ENCODE measurements at places on chromosomes 4 and X.

- no peak for DNase-seq
Measured at GRCh38 chr4:101028886-101029285, 318.4 kb downstream of the PPP3CA start.

DNA sequence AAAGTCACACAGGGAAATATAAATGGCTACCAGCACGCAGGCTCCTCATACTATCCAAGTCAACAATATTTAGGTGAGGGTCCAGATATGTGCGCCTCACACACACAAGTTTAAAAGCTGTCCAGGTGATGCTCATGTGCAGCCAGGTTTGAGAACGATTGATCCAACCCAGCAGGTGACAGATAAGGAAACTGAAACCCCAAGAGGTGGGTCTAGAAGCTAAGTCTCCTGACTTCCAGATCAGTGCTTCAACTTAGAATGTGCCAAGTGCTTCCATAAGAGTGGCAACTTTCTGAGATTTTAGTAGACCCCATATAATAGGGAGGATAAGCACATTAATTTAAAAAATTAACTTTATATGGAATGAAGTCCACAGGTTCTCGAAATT is 54.4 kb upstream of the NAP1L5 start:
- DNase-seq = no peak

- DNase-seq = no peak
Measured at GRCh38 chr4:21202959-21203358, 502.7 kb downstream of the PACRGL start.

DNA sequence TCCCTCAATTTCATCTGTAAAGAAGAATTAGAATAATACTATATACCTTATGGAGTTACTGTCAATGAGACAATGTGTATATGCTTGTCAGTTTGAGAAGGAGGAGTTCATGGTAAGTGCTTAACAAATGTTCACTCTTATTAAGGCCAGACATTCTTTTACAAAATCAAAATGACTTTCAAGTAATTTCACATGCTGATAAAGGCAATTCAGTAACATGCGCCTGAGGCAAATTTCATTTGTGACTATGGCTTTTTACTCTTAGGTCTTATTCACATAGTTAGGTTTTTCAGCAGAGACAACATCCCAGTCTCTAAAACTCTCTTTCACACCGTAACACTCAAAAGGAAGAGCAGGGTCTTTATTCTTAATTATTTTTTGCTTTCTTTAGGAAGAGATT is 174.4 kb downstream of the CAMK2D start:
- DNase-seq = no peak

DNA sequence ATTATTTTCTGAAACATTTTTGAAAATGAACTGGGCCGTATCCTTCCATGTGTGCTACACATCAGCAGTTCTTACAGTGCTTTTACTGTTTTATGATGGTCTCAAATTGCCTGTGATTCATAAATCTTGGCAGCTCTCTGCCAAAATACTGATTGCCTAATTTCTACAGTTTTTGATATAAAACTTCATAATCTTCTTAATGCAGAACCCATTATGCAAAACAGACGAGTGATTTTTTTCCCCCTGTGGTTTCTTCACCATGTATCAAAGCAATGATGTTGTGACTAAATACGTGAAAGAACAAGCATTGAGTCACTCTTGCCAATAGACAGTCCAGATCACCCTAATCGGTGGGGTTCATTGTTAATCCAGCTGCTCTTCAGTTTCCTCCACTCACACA is 156.4 kb upstream of the WDR1 start:
- DNase-seq = no peak

GRCh38 chr4:5912614-5913019 is 19.7 kb upstream of the CRMP1 start:
- peak; percentile 39 for DNase-seq

DNA sequence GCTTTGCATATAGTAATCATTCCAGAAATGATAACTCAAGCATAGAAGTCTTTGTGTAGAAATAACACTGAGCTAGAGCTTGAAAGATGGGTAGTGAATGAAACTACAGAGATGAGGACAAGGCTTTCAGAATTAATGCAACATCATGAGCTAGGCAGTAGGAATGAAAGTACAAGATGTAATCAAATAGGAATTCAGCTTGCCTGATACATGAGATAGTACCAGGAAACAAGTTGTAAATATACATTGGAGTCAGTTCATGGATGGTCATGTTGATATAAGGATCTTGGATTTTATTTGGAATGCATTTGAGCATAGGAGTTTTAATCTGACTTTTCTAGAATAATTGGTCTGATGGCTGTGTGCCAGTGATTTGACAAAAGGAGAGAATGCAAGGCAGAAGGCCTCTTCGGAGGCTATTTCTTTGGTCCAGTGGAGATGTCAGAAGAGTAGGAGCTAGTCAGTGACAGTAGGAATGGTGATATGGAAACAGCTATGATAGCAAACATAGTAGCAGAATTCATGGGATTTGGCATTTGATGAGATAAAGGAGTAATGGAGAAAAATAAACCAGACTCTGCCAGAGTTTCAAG is 206.4 kb upstream of the PACRGL start:
- no peak for DNase-seq

DNA sequence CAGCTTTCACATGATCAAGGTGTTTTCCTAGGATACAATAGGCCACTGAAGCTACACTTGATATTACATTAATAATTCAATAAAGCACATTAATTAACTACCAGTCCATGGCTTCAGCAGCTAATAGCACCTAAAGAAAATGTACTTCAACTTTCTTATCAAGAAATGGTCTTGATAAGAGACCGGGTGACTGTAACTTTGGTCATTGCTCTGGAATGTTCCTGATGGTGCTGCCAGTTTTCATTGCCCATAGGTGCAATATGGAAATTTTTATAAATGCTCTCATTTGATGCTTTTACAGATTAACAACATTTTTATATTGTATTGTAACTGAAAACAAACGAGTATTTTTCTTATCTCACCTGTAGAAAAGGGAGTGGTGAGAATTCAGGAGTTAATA is 165.4 kb downstream of the SHROOM3 start:
- DNase-seq = no peak

DNA sequence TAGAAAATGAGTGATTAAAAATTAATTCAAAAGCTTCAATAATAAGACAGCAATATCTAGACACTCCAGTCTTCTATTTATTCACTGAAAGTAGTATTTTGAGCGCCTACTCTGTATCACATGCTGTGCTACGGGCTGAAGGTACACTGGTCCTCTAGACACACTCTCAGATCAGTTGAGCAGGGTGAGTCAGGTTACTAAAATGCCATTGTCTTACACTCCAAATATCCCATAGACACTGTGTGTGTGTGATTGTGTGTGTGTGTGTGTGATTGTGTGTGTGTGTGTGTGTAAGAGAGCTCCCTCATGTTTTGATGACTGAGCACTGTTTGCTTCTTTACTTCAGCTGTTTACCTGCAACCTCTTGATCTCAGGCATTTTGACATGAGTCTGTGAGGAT is 342.8 kb upstream of the BOD1L1 start:
- no peak for DNase-seq

DNA sequence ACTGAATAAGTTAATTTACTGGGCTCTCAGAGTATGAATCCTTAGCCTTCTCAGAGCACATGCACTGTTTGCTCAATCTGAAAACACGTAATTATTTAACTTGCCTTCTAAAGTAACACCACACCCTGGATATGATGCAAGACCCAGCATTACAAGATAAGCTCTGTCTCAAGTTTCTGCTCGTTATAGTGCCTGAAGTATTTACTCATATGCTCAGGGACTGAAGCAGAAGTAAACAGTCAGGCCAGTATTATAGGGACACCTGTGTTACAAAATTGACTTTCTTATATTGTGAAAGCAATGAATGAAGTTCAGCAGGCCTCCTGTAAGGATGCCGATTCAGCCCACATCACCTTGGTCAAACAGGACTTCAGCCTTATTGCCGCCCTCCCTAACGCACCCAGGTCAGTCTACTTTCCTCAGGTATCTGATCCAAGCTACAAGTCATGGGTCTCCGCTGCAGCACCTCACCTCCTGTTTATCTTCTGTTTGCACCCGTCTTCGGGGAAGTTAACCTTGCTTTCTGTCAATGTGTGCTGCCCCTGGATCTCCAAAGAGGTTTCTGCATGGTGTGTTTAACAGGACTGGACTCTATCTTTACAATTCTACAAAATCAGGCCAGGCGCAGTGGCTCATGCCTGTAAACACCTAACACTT is 42.8 kb upstream of the KLF3 start:
- no peak for DNase-seq

- DNase-seq = peak; percentile 55
Measured at GRCh38 chrX:23436875-23437274, 102.2 kb downstream of the PTCHD1 start.

GRCh38 chrX:7264399-7264798 is 116.4 kb upstream of the PUDP start:
- no peak for DNase-seq

DNA sequence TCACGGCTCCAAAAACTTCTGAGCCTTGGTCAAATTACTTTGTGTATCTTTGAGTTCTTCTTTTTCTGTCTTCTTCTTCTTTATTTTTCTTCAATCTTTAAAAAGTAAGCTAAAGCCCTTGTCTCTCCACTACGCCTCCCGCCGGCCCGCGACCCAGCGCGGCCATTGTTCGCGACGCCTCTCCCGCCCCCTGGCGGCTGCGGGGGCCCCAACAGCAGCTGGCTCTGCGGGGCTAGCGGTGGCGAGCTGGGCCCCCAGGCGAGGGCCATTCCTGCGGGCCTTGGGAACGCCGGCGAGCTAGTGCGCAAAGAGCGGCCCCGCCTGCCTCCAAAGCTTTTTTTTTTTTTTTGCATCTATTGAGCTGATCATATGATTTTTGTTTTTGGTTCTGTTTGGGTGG is 119.1 kb downstream of the TGIF2LX start:
- no peak for DNase-seq

- DNase-seq = no peak
Measured at GRCh38 chr4:151165205-151166000, 66.0 kb downstream of the RPS3A start.

GRCh38 chrX:16695079-16695676 is 17.3 kb downstream of the CTPS2 start:
- no peak for DNase-seq

GRCh38 chr4:7007944-7008343 is 35.2 kb upstream of the TADA2B start:
- no peak for DNase-seq

GRCh38 chr4:21083413-21083812 is 383.2 kb downstream of the PACRGL start:
- peak; percentile 63 for DNase-seq

GRCh38 chrX:7318241-7318640 is 170.3 kb upstream of the PUDP start:
- DNase-seq = no peak

GRCh38 chr4:99395595-99396364 is 39.4 kb downstream of the ADH7 start:
- DNase-seq = no peak

DNA sequence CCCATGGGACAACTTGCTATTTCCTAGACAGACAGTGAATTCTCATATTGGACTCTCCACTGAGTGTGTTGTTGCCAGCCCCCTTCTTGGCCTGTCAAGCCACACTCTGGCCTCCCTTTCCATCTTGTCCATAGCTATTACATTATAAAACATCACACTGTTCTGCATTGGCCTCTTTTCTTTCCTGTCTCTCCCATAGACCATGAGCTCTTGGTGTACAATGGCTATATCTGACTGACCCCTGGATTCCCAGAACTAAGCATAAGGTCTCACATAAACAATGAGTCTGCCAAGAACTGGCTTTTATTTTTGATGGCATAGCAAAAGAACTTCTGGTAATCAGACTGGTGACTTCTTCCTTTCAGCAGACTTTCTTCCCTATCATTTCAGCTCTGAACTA is 23.8 kb downstream of the STARD8 start:
- no peak for DNase-seq

- peak; percentile 66 for DNase-seq
Measured at GRCh38 chrX:138709886-138710791, 1.4 kb downstream of the FGF13 start.

Measured in islet precursor cell (in vitro differentiated cells).